Lung (tissue), 17 donors: ENCODE measurements at places on chromosomes 11 and 22. TPM values are rescaled to one million over a fixed set of nuclear protein-coding genes. Genes with fewer than 3 reads are reported as not detected.

The TRPC6 gene
- 66.5 TPM for total RNA-seq

The FZD4 gene
- total RNA-seq = 40.0 TPM

DNA sequence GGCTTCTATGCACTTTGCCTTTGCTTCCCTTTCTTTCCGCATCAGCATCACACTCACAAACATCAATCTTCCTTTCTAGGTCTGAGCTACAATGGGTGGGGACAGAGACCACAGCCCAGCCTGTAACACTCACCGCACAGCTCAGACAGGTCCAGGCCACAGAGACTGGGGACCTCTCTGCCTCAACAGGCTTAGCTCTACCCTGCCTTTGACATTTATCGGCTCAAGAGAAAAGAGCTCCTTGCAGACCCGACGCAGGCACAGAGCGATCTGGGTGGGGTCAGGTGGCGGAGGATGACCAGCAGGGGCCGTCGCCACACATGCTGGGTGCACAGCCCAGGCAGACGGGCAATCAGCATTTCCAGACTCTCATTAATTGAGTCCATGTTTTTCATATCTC is 837.3 kb downstream of the TBC1D22A start:
- H3K36me3 ChIP-seq = no peaks in the 10 kb centered on the region
- peaks cover 10% of the 10 kb centered on the region for H3K27me3 ChIP-seq
- no peak for DNase-seq
- H3K27ac ChIP-seq = no peak overlapping the region
- no peak overlapping the region for H3K4me3 ChIP-seq

GRCh38 chr22:24427500-24428164 is at the start of gene ADORA2A:
Gene ADORA2A (plus strand): TSS chr22:24427599. CDS start chr22:24433405, 5,806 bp downstream.
- H3K36me3 ChIP-seq = no peaks in the 10 kb centered on the region
- peaks cover 15% of the 10 kb centered on the region for H3K27me3 ChIP-seq
- H3K27ac ChIP-seq = no peak within 1 kb of the TSS
- H3K4me3 ChIP-seq = no peak within 1 kb of the TSS
- DNase-seq = no peak
